ENCODE measurements at places on chromosomes 16 and 17.

DNA sequence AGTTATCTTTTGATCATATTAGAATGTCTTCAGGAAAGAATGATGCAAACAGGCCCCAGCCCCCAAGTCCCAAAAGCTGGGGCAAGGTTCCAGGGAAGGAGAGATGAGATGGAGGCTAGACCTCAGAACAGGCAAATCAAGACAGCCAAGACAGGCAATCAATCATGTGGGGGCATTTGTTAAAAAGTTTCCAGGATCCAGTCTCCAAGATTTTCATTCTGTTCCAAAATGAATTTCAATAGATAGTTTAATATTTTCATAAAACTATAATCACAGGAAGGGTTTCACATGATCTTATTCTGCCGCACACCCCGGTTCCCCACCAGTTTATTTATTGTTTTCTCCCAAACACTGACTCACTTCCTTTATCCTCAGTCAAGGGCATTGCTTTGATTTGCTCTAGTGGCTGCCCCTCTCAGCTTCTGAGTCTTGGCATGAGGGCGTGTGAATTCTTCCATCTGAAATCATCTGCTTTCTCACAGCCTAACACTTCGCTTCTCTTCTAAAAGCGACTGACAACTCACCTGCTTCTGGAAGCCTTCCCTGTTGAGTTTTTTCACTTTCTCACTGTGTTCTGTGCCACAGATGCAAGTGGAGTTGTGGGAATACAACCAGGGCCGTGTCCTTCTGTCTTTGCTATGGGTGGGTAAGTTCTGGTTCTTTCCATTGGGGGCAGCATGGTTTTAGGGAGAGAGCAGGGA, 12.2 kb upstream of the TERF2 start:
- DNase-seq: peak; percentile 63

DNA sequence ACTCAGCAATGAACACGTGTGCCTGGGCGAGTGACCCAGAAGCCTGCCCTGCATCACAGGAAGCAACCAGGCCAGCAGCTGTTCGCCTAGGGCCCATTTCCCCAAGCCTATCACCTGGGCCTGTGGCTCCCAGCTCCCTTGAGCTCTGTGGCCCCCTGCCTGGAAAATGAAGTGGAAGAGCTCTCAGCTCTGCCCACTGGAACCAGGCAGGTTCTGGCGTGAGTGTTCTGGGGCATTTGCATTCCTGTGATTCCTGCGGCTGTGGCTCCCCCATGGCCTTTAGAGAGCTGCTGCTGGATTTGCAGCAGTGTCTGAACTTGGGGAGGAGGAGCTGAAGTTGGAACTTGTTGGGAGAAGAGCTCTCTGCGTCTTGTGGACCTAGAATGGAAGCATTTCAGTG, 22.8 kb downstream of the PGS1 start:
- DNase-seq: peak; percentile 4

GRCh38 chr17:72053449-72053848, 67.4 kb upstream of the SOX9 start:
- peak; percentile 30 for DNase-seq

- no peak for DNase-seq
Measured at GRCh38 chr16:5791011-5791657, 693.5 kb upstream of the EEF2KMT start.

- no peak for DNase-seq
Measured at GRCh38 chr17:4588391-4588790, 4.1 kb downstream of the SMTNL2 start.

DNA sequence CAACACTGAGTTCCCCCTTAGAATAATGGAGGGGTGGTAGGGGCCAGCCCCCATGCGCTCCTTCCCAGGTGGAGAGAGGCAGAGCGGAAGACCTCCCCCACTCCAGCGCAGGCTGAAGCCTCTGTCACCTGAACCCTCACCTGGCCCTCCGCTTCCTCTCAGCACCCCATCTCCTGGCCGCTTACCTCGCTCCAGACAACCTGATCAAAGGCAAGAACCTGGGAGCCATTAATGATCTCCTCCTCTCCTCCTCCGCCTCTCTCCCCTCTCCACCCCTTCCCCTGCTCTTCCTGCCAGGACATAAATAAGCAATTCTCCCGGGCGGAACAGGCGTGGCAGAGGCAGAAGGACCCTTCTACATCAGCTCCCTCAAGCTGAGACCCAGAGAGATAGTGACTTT, 110.2 kb upstream of the LHX1 start:
- DNase-seq: no peak

DNA sequence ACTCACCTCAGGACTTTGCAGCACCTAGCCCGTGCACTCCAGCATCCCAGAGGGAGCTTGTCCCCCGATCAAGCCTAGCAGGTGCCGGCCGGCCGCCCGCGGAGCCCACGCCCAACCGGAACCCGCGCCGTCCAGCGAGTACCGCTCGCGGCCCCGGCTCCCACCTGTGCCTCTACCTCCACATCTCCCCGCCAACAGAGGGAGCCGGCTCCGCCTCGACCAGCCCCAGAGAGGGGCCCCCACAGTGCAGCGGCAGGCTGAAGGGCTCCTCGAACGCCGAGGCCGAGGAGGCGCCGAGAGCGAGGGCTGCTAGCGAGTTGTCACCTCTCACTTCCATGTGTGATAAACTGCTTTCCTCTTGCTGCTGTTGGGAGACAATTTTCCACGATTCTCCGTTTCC, 41.1 kb upstream of the DHRS7B start:
- no peak for DNase-seq

GRCh38 chr17:2063261-2064146, 8.6 kb downstream of the HIC1 start:
- peak; percentile 23 for DNase-seq

- DNase-seq: no peak
Measured at GRCh38 chr17:58818654-58819053, 63.0 kb downstream of the PPM1E start.
